NCI-H774 (cell line): ENCODE measurements at places on chromosomes 2 and 18.

- no peak for DNase-seq
These were observed 82.8 kb downstream of the LOXHD1 start for GRCh38 chr18:46574000-46574742.

DNA sequence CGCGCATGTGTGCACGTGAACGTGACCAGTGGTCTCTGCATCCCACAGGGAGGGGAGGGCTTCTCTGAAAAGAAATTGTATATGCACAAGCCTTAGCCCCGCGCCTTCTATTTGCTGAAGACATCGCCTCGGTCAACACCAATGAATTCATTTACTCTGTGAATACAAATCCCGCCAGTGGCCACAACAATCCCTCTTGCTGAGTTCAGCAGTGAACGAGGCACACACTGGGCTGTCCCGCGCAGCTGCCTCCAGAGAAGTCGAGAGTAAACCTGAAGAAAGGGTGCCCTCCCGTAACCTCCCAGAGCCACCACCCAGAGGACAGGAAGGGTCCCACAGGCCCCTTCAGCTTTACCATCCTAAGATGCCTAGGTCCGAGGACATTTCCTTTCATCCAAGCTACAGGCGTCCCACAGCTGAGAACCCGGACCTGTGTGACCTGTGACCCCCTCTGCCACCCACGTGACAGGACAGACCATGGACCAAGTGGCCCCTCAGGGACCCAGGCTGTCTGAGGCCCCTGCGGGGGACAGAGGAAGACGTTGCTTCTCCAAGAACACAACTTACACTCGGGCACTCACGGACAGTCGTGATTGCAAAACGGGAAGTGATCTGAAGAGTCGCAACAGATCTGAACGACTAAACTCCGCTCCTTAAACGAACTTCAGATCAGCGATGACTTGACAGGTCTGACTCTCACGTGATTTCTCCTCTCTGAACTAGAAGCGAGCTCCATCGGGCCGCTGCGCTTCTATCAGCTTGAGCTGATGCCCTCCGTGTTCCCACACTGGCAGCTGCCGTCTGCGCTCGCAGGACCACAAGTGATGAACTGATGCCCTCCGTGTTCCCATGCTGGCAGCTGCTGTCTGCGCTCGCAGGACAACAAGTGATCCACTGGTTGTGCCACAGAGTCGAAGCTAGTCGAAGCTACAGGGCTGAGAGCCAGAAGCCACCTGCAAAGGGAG lies 92.7 kb downstream of the ZNF516 start:
- no peak for DNase-seq

GRCh38 chr2:118833716-118834439 lies 13.6 kb downstream of the EN1 start:
- no peak for DNase-seq

GRCh38 chr2:128391679-128392078 lies 73.0 kb upstream of the HS6ST1 start:
- DNase-seq: no peak

DNA sequence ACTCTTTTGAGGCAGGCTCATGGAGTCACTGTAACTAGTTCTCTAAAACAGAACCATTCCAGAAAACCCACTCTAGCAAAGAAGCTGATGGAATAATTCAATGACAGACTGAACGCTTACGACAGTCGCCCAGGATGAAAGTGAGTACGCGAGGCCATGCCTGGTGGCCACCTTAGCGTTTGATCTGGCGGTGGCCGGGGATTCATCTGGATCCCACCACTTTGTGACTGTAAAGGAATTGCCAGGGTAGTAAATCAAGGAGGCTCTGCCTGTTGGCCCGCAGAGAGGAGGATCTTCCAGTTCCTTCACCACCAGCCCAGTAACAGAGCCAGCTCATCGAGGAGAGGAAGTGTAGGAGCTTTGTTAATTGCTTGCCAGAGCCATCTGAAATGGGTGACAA lies 34.6 kb downstream of the GREB1 start:
- no peak for DNase-seq

- no peak for DNase-seq
These were observed 232.6 kb downstream of the LDLRAD4 start for GRCh38 chr18:13451213-13451540.

GRCh38 chr2:83795777-83796176 lies 663.3 kb downstream of the SUCLG1 start:
- DNase-seq: no peak

GRCh38 chr18:72375618-72376017 lies 168.5 kb downstream of the CBLN2 start:
- no peak for DNase-seq

GRCh38 chr18:8615397-8616027 lies 6.3 kb downstream of the RAB12 start:
- peak; percentile 56 for DNase-seq

DNA sequence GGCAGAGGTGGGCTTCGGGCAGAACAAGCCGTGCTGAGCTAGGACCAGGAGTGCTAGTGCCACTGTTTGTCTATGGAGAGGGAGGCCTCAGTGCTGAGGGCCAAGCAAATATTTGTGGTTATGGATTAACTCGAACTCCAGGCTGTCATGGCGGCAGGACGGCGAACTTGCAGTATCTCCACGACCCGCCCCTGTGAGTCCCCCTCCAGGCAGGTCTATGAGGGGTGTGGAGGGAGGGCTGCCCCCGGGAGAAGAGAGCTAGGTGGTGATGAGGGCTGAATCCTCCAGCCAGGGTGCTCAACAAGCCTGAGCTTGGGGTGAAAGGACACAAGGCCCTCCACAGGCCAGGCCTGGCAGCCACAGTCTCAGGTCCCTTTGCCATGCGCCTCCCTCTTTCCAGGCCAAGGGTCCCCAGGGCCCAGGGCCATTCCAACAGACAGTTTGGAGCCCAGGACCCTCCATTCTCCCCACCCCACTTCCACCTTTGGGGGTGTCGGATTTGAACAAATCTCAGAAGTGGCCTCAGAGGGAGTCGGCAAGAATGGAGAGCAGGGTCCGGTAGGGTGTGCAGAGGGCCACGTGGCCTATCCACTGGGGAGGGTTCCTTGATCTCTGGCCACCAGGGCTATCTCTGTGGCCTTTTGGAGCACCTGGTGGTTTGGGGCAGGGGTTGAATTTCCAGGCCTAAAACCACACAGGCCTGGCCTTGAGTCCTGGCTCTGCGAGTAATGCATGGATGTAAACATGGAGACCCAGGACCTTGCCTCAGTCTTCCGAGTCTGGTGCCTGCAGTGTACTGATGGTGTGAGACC lies at the start of gene PROC:
Gene PROC, plus strand, starts transcription at position 128 of the 812 bp plus-strand sequence. CDS start 1,516 bp downstream, outside the sequence.
- DNase-seq: no peak

DNA sequence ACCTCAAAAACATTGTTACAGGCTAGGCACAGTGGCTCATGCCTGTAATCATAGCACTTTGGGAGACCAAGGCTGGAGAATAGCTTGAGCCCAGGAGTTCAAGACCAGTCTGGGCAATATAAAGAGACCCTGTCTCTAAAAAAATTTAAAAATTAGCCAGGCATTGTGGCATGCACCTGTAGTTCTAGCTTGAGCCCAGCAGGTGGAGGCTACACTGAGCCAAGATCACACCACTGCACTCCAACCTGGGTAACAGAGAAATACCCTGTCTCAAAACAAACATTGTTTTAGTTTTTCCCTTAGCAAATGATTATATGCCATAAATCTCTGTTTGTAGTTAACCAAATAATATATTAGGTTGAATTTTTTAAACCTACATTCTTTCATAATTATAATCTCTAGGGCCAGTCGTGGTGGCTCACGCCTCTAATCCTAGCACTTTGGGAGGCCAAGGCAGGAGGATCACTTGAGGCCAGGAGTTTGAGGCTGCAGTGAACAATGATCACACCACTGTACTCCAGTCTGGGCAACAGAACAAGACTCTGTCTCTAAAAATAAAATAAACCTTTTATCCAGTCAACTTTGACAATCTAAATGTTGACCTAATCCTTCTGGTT lies 13.3 kb upstream of the CYP20A1 start:
- no peak for DNase-seq

DNA sequence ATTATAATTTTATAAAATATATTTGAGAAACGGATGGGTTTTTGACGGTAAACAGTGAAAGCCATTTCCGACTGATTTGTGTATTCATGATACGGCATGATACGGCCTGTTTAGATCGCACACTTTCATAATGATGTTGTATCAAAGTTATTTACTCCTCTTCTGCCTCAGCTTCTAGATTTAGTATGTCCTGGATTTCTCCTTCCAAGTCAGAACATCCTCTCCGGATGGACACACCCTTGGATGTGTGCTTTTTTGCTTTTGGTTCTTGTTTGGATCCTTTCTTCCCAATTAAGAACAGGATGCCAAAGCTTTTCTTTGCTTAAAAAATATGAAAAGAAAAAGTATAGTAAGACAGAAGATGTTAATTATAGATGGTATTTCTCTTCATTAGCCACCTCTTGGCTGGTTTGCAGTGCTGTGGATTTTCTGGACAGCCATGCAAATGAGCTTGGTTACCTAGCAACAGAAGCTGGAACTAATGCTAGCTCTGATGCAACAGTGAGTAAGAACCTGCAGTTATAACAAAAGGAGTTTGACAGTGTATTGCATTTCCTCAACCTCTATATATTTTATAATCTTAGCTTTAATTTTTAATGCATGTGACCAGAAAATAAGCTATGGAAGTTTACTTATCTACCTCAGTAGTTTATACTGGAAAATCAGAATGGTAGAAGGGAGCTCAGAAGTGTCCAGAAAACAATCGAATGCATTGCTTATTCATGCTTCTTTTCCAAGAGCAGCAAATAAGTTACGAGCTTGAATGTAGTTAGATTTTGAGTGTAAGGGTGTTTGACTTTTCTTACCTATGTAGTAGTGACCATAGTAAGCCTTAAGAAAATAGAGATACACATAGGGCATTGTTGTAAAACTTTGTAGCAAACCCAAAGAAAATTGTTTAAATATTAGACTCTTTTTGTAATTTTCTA lies 27.9 kb downstream of the RMND5A start:
- peak; percentile 2 for DNase-seq

GRCh38 chr2:3173031-3173430 lies 204.6 kb downstream of the EIPR1 start:
- no peak for DNase-seq

DNA sequence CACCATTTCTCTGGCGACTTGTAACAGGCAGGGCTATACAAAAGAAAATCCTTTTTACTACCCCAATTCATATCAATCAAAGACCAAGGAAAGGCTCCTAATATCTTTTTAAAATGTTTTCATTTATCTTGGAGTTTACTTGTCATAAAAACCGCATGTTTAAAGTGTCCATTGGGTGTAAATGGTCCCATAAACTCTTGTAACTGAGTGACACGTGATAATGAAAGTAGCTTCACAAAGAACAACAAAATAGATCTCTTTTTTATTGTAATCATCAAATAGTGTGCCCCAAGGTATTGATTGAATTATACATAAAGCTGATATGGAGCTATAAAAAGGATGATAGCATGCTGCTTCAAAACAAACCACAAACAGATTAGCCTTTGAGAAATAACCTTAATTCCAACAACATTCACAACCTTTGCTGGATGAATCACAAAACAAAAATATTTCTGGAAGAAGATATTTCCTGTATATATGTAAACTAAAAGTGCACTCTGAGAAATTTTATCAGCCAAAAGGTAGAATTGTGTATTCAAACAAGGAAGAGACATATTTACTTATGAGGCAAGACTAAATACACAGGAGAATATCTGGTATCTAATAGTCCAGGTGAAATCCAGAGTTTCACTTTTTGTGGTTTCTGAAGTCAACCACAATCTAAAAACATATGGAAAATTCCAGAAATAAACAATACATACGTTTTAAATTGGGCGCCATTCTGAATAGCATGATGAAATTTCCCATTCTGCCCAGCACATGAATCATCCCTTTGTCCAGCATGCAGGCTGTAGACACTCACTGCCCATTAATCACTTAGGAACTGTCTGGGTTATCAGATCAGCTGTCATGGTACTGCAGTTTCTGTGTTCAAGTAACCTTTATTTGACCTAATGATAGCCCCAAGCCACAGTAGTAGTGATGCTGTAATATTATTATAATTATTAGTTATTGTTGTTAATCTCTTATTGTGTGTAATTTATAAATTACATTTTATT lies 237.5 kb downstream of the PIK3C3 start:
- no peak for DNase-seq
